SK-N-SH (cell line): ENCODE measurements at places on chromosomes 1 and 21. TPM values are rescaled to one million over a fixed set of nuclear protein-coding genes. Genes with fewer than 3 reads are reported as not detected.

SYTL1 gene
- 2.0 and 3.0 TPM in 2 replicates for polyA plus RNA-seq

SF3B4 gene
- 42.4 and 54.3 TPM in 2 replicates for polyA plus RNA-seq

USH2A gene
- under 0.01 TPM in 1 of 2 replicates, not detected in the other for polyA plus RNA-seq

TDRD5 gene
- not detected in 2 replicates for polyA plus RNA-seq

ESPN gene
- polyA plus RNA-seq = 0.13 and 0.33 TPM in 2 replicates

MYBPH gene
- polyA plus RNA-seq = 0.12 TPM in 1 of 2 replicates, not detected in the other

ATP1A2 gene
- 0.07 and 0.10 TPM in 2 replicates for polyA plus RNA-seq

S100A4 gene
- 24.6 and 25.4 TPM in 2 replicates for polyA plus RNA-seq

KRTAP21-2 gene
- not detected in 2 replicates for polyA plus RNA-seq

KIF14 gene
- 1.2 and 1.4 TPM in 2 replicates for polyA plus RNA-seq

RUNX3 gene
- polyA plus RNA-seq = not detected in 2 replicates

FAM76A gene
- 2.9 and 4.2 TPM in 2 replicates for polyA plus RNA-seq

PDIK1L gene
- 1.2 and 1.3 TPM in 2 replicates for polyA plus RNA-seq

DNA sequence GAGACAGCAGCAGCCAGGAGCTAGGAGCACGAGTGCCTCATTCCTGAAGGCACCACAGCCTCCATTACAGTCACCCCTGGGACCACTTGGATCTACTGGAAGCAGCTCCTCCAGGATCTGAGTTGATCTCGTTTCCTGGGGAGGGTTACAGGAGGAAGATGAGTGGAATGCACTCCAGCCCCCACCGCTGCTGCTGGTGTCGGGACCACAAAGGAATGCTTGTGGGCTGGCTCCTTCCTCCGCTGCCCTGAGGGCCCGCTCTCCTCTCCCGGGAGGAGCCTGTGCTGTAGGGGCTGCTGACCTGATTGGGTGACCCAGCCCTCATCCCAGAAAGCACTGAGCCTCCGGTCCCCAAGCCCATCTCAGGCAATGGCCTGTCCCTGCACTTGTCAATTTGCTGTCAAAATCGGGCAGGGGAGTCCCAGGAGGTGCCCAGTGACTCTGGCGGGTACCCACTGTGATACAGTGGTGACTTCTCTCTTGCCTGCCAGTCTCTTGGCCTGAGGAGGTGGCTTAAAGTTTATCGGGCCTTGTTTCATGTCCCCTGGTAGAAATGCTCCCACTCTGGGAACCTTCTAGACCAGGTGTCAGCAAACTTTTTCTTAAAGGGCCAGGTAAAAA is 23.1 kb downstream of the IL10RB start:
- no peak for DNase-seq

DNA sequence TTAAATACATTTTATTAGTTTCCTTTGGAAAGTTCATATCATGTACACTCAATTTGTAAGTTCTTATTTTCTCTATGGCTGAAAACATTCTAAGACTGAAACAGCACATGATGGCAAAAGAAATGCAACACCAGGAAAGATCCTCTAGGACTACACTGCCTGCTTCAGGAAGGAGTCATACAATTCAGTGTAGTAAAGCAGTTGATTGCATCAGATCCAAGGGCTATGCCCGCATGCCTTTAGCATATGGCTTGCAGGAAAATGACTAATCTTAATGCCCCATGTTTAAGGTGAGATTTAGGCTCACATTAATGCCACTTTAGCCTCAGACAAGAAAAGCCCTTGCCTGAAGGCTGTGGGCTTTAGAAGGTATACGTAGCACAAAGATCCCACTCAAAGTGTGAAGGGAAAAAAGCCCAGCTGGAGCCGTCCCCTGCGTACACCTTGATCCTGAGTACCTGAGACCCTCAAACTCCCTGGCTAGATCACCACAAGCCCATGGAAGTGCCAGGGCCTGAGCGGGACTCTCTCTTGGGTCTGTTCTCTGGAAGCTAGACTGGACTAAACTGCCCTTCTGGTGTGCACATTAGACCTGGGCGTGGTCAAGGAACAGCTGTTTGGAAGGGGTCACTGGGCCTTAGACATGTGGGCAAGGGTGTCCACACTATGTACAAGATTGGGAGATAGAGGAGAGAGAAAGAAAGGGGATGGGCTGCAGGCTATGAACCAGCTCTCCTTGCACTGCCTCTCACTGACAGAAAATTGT is 52.9 kb downstream of the ESRRG start:
- peak; percentile 6 for DNase-seq

GRCh38 chr1:232983817-232984567 is 33.6 kb downstream of the NTPCR start:
- no peak for DNase-seq

GRCh38 chr1:214216779-214217178 is 64.2 kb upstream of the SMYD2 start:
- no peak for DNase-seq

DNA sequence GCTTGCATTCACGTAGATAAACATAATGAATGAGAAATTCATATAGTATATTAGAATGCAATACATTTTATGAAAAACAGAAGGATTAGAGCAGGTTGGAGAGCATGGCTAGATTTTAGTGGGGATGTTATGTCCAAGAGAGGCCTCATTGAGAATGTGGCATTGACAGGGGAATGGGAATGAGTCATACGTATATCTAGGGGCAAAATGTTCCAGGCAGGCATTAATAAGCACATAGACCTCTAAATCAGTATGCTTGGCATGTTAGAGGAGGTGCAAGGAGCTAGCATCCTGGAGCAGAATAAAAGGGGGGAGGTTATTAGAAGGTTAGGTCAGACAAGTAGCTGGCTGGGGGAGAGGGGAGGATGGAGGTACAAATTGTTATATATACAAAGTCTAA is 93.0 kb downstream of the USH2A start:
- DNase-seq = no peak

GRCh38 chr1:100941580-100942216 is 45.8 kb downstream of the SLC30A7 start:
- no peak for DNase-seq

GRCh38 chr1:180536821-180537372 is 21.9 kb upstream of the OVAAL start:
- no peak for DNase-seq

GRCh38 chr1:101235696-101236515 is 913 bp upstream of the S1PR1 start:
- peak; percentile 63 for DNase-seq

GRCh38 chr1:77664939-77665516 is 17.4 kb downstream of the ZZZ3 start:
- no peak for DNase-seq

GRCh38 chr1:19785660-19786059 is 14.1 kb downstream of the TMCO4 start:
- no peak for DNase-seq

GRCh38 chr1:209409780-209410179 is 173.7 kb upstream of the CAMK1G start:
- DNase-seq = no peak

DNA sequence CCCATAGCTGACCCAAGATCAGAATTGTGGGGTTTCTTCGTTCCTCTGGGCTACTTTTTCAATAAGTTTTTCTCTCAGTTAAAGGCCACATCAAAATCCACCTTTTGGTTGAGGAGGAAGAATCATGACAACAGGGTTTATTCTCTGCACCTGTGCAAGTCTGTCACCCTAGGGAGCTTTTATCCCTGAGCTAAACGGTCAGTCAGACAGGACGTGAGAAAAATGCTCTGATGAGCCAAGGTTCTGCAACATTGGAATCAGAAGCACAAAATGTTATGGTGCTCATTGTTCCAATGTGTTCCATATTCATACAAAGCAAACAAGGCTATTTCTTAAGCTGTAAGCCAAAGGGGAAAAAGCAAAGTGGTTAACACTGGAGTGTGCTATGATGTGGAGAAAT is 7.4 kb upstream of the ERICH3 start:
- DNase-seq = no peak

GRCh38 chr21:41681348-41681801 is 85.5 kb downstream of the RIPK4 start:
- DNase-seq = no peak

DNA sequence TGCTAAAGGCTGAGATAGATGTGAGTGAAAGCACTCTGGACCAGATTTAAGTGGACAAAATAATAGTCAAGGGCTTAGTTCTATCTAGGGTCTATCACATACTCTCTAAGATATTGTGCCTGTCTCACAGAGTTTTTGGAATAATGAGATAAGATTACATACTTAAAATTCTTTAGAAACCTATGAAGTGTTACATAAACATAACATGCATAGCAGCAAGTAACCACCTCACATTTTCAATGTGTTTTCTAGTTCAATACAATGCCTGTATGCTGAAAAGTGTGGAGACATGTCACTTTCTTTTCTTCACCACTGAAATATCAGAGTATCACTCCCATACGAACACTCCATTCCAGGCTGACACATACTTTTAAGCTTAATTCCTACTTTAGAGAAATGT is 16.2 kb downstream of the SDCCAG8 start:
- no peak for DNase-seq

- no peak for DNase-seq
Measured at GRCh38 chr1:204102739-204103430, 30.0 kb downstream of the SOX13 start.

GRCh38 chr1:214280386-214281020 is 456 bp upstream of the SMYD2 start:
- peak; percentile 52 for DNase-seq

GRCh38 chr1:173355281-173356031 is 121.7 kb upstream of the PRDX6 start:
- DNase-seq = no peak

- DNase-seq = no peak
Measured at GRCh38 chr1:229130028-229130668, 140.8 kb upstream of the RAB4A start.

- no peak for DNase-seq
Measured at GRCh38 chr1:184804220-184804619, 49.6 kb upstream of the EDEM3 start.

- no peak for DNase-seq
Measured at GRCh38 chr1:40392221-40392620, 18.7 kb downstream of the SMAP2 start.

DNA sequence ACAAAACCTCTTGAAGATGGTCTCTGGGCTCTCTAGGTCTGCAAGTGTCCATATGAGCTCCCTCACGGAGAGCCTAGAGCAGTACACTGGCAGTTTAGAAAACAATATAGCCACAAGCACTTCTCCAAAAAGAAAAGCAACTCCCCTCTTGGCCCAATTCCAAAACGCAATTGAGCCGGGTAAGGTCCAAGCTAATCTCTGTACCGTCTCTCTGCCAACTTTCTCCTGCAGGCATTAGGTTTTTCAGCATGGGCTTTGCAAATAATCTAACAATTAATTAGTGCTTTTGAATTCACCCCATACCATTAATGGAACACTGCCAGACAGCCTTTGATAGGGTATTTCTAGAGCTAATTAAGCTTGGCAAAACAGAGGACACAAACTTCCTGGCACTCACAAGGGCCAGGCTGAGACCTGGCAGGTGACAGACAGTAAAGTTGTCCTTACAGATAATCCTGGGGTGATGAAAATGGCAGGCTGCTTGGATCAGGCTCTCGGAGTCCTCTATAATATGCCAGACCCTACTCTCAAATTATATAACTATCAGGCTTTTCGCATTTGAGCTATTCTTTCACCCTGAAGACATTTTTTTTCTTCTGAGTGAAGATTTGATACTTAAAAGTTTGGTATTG is 39.8 kb downstream of the TGFBR3 start:
- DNase-seq = no peak

DNA sequence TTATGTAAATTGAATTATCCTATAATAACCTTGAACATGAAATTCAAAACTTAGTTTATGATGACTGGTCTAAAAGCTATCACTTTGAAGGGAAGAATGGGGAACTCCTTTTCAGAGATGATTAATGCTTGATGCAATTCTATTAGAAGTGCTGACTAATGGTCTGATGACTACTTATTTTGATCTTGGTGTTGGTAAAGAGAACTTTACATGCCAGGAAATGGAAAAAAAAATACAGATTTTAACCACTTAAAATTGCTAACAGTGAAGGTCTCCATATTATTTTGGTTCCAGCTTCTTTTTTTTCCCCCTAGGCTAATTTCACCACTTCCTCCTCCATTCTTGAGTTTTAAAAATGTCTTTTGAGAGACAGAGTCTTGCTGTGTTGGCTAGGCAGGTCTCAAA is 22.9 kb downstream of the S1PR1 start:
- no peak for DNase-seq

DNA sequence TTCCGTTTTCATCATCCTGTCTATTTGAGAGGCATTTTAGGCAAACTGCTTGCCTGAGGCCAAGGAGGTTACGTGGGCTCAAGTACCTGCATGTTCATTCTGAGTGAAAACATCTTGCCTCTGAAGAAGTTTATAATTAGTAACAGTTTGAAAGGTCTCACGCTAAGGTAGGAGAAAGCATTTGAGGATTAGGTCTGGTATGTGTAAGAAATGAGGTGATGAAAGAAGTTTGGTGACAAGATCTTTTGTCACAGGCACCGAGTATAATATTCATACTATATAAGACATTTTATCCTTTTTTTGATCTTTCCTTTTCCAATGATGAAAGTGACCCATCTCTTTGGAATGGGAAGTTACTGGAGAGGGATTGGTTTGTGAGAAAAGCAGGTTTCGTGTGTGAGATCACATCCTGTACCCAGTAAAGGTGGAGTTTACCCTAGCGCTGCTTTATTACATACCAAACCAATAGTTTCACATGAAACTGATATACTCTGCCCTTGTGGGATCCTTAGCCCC is 98.7 kb upstream of the PDC start:
- no peak for DNase-seq

DNA sequence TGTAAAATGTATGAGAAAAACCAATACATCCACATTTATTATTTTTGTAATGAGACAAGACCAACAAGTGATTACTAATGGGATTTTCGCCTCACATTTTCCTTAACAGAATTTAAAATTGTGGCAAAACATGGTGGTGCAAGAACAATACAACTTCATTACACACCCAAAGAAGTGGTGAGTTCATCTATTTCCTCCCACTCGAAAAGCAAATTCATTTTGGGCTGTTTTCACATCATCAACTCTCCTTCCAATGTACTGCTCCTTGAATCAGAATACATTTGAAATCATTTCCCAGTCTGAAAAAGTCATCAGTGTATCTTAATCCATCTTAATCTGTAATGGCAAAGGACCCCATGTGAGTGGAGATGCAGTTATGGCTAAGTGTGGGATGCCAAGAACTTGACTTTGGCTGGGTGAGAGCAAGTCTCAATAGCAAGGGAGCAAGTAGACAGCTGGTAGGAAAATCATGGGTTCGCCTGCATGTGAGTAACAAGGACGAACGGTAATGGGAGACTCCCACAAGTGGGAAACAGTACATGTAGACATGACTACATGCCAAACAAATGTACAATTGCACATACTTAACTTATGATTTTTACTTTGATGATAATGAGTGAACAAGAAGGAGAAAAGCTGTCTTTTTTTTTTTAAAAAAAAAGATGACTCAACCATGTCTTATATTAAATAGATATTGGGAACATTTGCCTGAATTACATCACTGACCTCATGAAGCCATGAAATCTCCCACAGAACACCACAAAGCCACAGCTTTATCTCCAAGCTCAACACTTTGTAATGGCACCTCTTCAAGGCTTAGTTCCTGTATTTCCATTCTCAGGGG is 46.0 kb downstream of the RUNX1 start:
- no peak for DNase-seq

GRCh38 chr1:33137800-33138199 is 44.0 kb downstream of the TRIM62 start:
- DNase-seq = peak; percentile 46

DNA sequence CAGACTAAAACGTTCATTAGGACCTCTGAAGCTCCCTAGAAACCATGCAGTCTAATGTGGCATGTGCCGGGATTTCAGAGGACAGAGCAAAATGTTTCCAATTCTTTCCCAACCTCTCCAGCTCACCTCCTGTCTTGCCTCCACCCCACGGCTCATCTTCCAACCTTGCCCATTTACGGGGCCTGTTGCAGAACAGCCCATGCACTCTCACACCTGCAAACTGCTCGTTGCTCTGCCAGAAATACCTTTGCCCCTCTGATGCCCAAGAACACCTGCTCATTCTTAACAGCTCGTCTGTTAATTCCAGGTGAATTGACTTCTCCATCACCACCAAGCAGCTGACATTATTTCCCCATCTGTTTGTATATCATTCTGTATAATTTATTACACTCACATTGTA is 53.9 kb upstream of the LBR start:
- no peak for DNase-seq
